ENCODE measurements at places on chromosomes 1 and 21.

DNA sequence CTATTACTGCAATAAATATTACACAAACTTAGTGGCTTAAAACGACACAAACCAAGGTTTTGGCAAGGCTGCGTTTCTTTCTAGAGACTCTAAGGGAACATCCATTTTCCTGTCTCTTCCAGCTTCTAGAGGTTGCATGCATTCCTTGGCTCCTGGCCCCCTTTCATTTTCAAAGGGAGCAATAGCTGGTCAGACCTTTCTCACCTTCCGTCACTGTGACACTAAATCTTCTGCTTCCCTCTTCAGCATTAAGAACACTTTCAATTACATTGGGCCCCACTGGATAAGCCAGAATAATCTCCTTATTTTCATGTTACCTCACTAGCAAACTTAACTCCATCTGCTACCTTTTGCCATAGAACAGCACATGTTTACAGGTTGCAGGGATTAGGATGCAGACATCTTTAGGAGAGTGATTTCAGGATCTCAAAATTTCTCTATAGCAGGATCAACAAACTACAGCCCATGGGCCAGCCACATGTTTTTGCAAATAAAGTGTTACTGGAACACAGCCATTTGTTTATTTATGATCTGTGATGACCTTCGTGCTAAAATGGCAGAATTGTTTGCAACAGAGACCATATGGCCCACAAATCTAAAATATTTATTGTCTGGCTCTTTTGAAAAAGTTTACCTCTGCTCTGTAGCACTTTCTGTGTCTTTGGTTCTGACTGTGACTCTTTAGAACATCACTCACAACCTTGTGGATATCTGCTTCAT, 221.5 kb upstream of the SGIP1 start:
- no peak for DNase-seq

GRCh38 chr1:101376121-101377083, 139.6 kb downstream of the S1PR1 start:
- no peak for DNase-seq

DNA sequence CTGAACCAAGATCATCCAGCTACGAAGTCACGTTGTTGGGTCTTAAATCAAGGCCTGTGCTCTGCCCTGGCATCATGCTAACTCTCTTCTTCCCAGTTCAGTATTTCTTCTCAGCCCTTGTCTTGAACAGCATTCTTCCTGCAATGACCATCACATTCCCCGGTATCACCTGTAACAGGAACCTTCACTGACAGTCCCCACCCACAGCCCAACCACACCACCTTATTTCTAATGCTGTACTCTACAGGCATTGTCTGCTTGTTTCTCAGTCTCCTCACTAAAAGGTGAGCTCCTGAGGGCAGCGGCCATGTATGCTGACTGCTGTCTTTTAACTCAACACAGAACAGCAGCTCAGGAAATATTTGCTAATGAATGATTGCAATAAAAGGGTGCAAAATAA, 54.0 kb downstream of the DAB1 start:
- DNase-seq, result no peak

- no peak for DNase-seq
Observed at GRCh38 chr1:7448986-7449385, 322.1 kb upstream of the VAMP3 start.

DNA sequence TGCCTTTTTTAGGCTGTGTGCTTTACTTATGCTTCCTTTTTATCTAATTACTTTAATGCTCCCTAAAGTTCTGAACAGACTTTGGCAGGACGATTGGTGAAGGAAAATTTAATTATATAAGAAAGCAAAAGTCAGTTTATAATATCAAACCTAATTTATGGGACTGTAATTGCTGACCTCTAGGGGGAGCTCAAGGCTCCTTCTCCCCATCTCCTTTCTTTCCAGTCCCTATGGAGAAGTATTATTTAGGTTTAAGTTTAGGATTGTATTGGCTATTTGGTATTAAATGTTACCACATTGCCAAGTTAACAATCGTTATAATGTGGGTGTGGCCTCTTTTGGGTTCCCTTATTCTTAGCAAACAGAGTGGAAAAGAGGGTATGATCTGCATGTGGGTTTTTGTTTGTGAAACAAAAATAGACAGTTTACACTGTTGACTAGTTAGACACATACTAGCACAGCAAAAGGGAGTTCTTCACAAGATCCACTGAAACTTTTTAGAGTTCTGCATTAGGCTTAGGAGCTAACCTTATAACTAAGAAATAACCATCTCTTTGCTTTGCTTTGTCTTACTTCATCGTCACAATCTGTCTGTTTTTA, 48.2 kb upstream of the TNFSF4 start:
- DNase-seq, result no peak
